ENCODE measurements at places on chromosomes 11 and 22. TPM values are rescaled to one million over a fixed set of nuclear protein-coding genes. Genes with fewer than 3 reads are reported as not detected.

DNA sequence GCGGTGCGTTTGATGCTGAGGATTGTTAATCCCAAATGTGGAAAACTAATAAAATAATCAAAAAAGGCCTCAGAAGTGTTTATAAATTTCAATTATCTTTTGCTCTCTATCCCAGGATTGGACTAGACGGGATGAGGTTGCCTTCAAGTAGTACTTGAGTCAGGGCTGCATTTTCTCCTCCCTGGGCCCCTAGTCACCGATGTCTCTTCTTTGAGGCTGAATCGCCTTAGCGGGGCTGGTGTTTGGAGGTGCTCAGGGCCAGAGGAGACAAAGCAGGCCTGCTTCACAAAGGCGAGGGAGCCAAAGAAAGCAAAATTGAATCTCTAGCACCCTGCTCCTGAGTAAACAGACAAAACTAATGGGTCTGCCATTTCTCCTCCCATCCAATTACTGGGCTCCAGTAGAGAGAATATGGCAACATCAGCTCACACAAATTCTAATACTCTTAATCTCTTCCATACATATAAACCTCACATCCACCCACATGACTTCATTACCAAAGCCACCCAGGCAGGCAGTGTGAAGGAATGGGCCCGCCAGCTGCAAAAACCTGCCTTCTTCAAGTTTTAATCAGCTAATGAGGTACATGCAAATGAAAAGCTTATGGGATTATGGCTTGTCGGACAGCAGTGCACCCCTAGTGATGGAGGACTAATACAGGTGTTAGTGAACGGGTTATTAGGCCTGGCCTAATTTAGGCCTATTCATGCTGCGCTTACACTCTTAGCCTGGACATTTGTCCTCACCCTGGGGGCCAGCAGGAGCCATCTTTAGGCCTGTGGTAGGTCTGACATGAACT is 52.7 kb upstream of the HTATIP2 start:
- no peak for DNase-seq

DNA sequence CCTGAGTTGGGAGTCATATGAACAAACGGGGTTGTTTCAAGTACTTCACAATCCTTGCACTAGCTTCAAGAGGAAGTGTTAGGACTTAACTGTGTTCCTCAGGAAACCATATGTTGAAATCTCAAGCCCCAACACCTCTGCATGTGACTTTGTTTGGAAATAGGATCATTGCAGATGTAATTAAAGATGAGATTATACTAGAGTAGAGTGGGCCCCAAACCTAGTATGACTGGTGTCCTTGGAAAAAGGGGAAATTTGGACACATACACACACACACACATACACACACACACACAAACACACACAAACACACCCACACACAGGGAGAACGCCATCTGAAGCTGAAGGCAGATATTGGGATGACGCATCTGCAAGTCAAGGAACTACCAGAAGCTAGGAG is 6.4 kb upstream of the CEP295 start:
- no peak for DNase-seq

- DNase-seq, result no peak
Measured at GRCh38 chr11:111452817-111453552, 59.2 kb downstream of the BTG4 start.

DNA sequence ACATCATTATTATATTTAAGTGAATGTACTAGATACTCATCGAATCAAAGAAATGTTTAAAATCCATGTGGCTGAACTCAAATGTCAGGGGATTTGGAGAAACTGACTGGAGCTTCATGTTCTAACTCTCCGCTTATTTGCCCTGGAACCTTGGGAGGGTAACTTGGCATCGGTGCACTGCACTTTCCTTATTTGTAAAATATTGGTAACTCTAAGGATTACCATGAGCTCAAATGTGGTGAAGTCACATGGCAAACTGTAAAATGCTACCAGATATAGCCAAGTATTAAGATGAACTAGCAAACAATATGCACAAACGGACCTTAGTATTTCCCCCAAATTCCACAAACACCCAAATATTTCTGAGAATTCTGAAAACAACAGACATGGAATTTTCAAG is 75.6 kb downstream of the ETS1 start:
- DNase-seq, result no peak

GRCh38 chr11:79377406-79377805 is 63.4 kb downstream of the TENM4 start:
- DNase-seq, result no peak

- DNase-seq, result no peak
Measured at GRCh38 chr22:46734830-46735453, 3.1 kb downstream of the CERK start.

- DNase-seq, result peak; percentile 21
Measured at GRCh38 chr11:72354356-72355115, 79.8 kb downstream of the CLPB start.

- no peak for DNase-seq
Measured at GRCh38 chr11:126723665-126724045, 276.9 kb downstream of the KIRREL3 start.

GRCh38 chr11:66546368-66546965 is at the start of gene ACTN3:
ACTN3 (plus strand) TSS chr11:66546903; CDS start chr11:66546938, 35 bp downstream.
- DNase-seq, result no peak

DNA sequence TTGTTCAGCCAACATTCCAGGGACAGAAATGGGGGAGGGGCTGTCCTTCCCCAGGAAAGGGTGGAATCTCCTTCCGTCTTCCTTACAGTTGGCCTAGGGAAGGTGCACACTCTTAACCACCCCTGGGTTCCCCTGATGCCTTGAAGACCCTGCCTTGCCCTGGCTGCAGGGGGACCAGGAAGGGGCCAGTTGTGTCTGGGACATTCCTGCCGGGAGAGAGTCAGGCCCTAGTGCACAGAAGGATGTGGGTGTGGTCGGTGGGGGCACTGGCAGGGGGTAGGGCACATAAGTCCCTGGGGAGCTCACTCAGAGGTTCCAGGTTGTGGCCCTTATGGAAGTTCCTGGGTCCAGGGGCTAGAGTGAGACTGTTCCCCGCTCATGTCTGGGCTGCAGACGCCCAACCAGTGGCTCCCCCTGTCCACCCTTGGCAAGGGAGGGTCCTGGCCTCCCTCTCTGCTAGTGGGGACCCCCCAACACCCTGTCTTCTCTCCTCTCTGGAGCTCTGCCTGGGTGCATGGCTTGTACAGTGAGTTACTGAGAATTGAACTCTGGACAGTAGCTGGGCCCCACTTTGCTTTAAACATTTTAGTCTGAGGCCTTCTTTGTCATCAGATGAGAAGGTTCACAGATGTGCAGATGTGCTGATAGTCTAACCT is 2.0 kb upstream of the APOBEC3A start:
- no peak for DNase-seq

Gene PATE2
- total RNA-seq, result not detected

Gene DESI1
- total RNA-seq, result 15.8 TPM

Gene GUCY1A2
- 0.07 TPM for total RNA-seq

Measured in A172 (cell line).